ENCODE measurements at places on chromosomes 12 and 14. TPM values are rescaled to one million over a fixed set of nuclear protein-coding genes. Genes with fewer than 3 reads are reported as not detected.

Gene C12orf42
- total RNA-seq: not detected

Gene VRTN
- total RNA-seq: not detected

- peaks cover 63% of the 10 kb centered on the region for H3K4me1 ChIP-seq
- peak overlapping the region; percentile 18 for H3K27ac ChIP-seq
- DNase-seq: no peak
- peak overlapping the region; percentile 3 for H3K4me3 ChIP-seq
Measured at GRCh38 chr12:89346741-89347324, 5.5 kb downstream of the DUSP6 start.

GRCh38 chr12:61018571-61018970 lies 1241.6 kb upstream of the USP15 start:
- DNase-seq: no peak
- H3K36me3 ChIP-seq: no peaks in the 10 kb centered on the region
- H3K27ac ChIP-seq: no peak overlapping the region
- no peaks in the 10 kb centered on the region for H3K4me1 ChIP-seq
- no peak overlapping the region for H3K4me3 ChIP-seq

DNA sequence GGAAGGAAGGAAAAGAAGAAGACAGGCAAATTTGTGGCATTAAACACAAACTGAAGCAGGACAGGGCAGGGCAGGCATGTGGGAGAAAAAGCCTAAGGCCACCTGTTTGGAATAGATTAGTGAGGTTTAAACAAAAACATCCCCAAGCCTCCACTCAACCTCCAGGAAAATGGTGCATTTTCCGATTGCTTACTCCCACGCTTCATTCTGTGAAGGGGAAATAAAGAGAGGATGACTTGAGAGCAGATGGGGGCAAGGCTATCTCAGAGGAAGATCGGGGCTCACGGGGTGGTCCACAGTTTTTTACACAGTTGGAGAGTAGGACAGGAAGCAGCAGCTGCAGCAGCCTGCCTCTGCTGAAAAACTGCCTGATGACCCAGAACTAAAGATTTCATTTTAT lies 250.9 kb downstream of the DUSP6 start:
- H3K27me3 ChIP-seq: no peaks in the 10 kb centered on the region
- no peaks in the 10 kb centered on the region for H3K4me1 ChIP-seq
- no peak for DNase-seq
- no peak overlapping the region for H3K27ac ChIP-seq
- H3K36me3 ChIP-seq: no peaks in the 10 kb centered on the region
- no peak overlapping the region for H3K4me3 ChIP-seq

DNA sequence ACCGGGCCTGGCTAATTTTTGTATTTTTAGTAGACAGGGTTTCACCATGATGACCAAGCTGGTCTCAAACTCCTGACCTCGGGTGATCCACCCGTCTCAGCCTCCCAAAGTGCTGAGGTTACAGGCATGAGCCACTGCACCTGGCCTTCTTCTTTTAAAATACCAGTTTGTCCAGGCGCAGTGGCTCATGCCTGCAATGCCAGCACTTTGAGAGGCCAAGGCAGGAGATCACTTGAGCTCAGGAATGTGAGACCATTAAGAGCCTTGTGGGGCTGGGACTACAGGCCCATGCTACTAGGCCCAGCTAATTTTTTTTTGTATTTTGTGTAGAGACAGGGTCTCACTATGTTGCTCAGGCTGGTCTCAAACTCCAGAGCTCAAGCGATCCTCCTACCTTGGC lies 8.1 kb upstream of the PEBP1 start:
- H3K27me3 ChIP-seq: no peaks in the 10 kb centered on the region
- no peak overlapping the region for H3K27ac ChIP-seq
- no peaks in the 10 kb centered on the region for H3K36me3 ChIP-seq
- H3K4me3 ChIP-seq: no peak overlapping the region
- no peak for DNase-seq
- H3K4me1 ChIP-seq: peaks cover 9% of the 10 kb centered on the region

All from esophagus muscularis mucosa (tissue), 4 donors.